Testis (tissue), 5 donors: ENCODE measurements at places on chromosomes 5 and 9. TPM values are rescaled to one million over a fixed set of nuclear protein-coding genes. Genes with fewer than 3 reads are reported as not detected.

The GTF2H2 gene
- 53.6 TPM for total RNA-seq

The LCN10 gene
- total RNA-seq = 11.7 TPM

The PCDHB11 gene
- 4.0 TPM for total RNA-seq

The PCDHA1 gene
- 2.6 TPM for total RNA-seq

The MAMDC2 gene
- 13.7 TPM for total RNA-seq

The LAMC3 gene
- 86.3 TPM for total RNA-seq

GRCh38 chr5:132767150-132767549 is 9.9 kb downstream of the SEPTIN8 start:
- no peak for DNase-seq

GRCh38 chr5:40490464-40491111 is 189.1 kb upstream of the PTGER4 start:
- no peak for DNase-seq

DNA sequence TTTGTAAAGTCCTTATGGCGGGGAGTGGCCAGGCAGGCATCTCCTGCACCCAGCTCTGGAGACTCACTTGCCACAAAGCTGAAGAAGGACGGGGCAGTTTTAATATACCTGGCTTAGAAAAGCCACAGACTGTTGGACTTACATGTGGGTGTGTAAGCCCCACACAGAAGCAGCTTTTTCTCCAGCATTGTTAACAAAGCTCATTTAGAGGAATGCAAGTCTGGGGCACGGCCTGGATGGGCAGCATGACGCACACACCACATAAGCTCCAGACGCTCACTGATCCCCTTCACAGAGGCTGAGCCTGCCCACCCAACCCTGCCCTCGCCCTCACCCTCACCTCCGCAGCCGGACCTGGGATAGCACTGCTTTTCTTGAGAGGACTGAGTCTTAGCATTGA is 58.0 kb upstream of the PDE8B start:
- DNase-seq = no peak

DNA sequence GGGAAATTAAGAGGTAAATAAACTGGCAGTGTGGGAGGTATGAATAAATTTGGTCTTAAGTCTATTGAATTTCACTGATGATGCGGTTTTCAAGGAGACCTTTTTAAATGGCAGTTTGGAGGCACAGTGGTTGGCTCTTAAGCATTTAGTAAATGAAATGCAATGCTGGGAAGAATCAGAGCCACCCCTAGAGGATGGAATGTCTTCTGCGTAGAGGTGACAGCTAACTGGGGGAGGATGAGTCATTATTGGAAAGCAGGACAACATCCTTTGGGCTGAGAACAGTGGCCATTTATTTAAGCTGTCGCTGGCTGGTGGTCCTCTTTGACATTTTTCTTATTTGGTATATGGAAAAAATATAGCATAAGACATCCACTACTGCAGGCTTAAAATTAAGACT is 163.2 kb downstream of the SH3GL2 start:
- DNase-seq = no peak
